ENCODE measurements at places on chromosomes 11 and 22.
A peak's percentile ranks its signal among the peaks of the same experiment; 100 is the strongest.

DNA sequence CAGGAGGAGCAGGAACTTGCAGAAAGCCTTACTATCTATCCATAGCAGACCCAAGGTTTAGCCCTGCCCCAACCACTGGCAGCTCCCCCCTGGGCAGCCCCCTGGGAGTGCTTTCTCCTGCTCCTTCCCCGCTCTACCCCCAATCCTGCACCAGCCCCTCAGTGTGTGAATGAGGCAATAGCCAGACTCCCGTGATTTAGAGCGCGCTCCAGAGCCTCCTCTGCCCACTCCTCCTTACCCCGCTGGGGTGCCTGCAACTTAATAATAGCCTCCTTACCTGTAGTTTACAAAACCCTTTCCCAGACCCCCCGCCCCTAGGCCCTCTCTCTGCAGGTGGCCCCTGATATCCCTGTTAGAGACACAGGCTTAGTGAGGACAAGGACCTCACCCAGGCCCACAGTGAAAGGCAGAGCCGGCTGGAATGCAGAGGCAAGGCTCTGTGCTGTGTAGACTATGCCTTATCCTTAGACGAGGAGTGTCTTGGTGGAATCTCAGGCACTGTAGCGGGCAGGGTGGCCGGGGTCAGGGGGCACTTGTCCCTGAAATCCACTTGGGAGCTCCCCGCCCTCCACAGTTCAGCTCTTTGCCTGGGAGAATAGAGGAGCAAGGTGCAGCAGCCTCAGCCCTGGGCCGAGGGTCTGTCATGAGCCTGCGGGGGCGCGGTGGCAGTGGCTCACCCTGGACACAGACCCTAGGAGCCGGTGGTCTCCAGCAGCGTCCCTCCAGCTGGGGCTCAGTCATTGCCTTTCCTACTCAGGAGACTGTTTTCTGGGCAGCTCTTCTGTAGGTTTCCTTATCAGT, 4.3 kb upstream of the CARNS1 start:
- peaks cover 25% of the 10 kb centered on the region for H3K36me3 ChIP-seq
- H3K27me3 ChIP-seq = no peaks in the 10 kb centered on the region
- DNase-seq = no peak
- peak overlapping the region; percentile 7 for H3K4me3 ChIP-seq
- peak overlapping the region; percentile 92 for H3K27ac ChIP-seq

DNA sequence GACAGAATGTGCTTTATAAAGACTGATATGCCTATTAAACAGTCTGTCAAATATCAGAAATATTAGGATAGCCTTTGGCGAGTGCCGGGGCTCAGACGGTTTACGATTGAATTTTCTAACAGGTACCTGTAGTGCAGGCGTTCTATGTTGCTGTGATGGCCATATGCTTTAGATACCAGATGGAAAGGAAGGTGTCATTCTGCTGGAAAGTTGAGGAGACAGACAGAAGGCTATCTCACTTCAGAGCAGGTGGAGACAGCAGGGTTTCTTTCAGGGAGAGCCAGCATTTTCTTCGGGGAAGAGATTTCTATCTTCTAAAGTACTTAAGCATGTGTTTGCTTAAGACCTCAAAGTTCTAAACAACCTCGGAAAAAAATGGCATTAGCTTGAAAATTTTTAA, 415.4 kb downstream of the NTM start:
- no peak for DNase-seq
- H3K4me1 ChIP-seq = no peaks in the 10 kb centered on the region
- H3K27ac ChIP-seq = no peak overlapping the region

DNA sequence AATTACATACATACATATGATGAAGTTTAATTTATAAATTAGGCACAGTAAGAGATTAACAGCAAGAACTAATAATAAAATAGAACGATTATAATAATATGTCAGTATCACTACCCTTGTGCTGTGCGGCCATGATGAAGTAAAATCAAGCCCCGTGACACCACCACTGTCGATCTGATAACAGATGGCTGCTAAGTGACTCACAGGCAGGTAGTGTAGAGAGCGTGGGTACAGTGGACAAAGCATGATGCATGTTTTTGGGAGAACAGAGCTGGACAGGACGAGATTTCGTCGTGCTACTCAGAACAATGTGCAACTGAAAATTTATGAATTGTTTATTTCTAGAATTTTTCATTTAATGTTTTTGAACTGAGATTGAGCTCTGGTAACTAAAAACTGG, 108.4 kb upstream of the TIMP3 start:
- H3K27me3 ChIP-seq = peaks cover 15% of the 10 kb centered on the region
- H3K36me3 ChIP-seq = no peaks in the 10 kb centered on the region
- no peak overlapping the region for H3K27ac ChIP-seq
- DNase-seq = no peak
- no peaks in the 10 kb centered on the region for H3K4me1 ChIP-seq
- H3K4me3 ChIP-seq = no peak overlapping the region

- no peaks in the 10 kb centered on the region for H3K27me3 ChIP-seq
- H3K4me1 ChIP-seq = peaks cover 86% of the 10 kb centered on the region
- H3K4me3 ChIP-seq = peak overlapping the region; percentile 11
- no peak overlapping the region for H3K27ac ChIP-seq
Observed at GRCh38 chr11:102467853-102468580, 15.5 kb upstream of the TMEM123 start.

DNA sequence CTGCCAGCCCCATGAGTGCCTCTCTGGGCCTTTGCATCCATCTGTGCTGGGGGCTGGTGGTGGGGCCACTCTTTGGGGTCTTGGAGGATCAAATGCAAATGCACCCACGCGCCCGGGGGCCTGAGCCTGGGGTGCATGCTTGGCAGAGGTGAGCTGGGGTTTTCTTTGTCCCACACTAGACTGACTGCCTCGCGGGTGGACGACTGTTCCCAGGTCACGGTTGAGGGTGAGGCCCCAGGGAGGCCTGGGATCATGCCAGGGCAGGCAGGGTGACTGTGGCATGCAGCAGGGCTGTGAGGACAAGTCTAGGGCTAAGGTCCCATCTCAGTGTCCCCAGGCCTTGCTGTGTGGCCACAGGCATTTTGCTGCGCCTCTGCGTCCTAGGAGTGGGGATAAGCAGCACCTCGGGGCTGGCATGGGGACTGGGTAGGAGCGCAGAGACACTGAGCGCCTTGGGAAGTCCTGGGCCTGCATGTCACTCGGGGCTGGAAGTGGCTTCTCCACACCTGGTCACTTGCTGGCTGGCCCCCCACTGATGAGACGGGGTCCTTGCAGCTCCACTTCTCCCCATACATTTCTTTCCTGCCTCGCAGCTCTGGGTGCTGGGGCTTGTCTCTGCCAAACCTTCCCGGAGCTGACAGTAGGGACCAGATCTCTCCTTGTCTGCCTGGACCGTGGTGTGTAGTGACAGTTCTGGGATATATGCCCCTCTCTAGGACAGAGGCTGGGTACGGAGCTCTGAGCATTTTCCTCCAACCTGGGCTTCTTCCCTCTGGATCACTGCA, 133.1 kb downstream of the CTTN start:
- no peaks in the 10 kb centered on the region for H3K36me3 ChIP-seq
- H3K27ac ChIP-seq = no peak overlapping the region
- DNase-seq = no peak
- H3K4me1 ChIP-seq = no peaks in the 10 kb centered on the region
- H3K27me3 ChIP-seq = no peaks in the 10 kb centered on the region
- H3K4me3 ChIP-seq = no peak overlapping the region

DNA sequence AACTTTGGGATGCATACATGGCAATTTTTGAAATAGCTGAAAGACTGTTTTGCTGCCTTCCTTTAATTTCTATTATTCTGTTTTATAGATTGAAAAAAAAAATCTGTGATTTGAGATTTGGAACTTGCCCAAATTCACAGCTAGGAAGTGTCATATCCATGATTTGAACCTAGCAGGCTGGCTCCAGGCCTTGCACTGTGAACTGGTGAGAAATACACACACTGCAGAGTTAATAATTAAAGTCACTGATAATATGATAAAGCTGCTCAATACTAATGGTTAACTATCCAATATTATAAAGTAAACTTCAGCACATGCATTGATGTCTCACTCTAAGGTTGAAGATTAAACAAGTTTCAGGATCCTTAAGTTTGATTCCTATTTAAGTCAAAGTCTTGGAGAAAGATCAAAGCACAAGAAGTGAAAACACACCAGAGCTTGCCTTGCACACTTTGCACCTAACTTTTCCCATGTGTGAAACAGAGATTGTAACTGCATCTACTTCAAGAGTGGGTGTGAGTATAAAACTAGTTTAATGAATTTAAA, 150.6 kb upstream of the CCDC179 start:
- no peaks in the 10 kb centered on the region for H3K4me1 ChIP-seq
- H3K27ac ChIP-seq = no peak overlapping the region
- no peak for DNase-seq
- H3K36me3 ChIP-seq = peaks cover 3% of the 10 kb centered on the region
- no peak overlapping the region for H3K4me3 ChIP-seq

DNA sequence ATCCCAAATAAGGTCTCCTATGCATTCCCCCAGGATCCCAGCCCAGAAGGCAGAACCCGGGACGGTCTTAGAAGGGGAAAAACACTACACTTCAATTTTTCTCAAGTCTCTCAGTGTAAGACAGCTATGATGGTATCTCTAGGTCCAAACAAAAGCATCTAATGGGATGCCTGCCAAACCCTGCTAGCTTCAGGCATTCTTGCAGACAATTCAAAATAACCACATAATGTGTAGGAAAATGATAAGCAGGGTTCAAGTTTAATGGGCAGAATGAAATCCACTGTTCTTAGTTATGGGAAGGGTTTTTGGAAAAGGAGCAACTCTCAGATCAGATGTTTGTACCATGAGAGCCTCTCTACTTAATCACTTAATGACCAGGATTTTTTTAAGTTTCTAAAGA, 119.8 kb upstream of the ANO1 start:
- no peak for DNase-seq
- H3K4me1 ChIP-seq = no peaks in the 10 kb centered on the region
- no peak overlapping the region for H3K4me3 ChIP-seq
- H3K27ac ChIP-seq = no peak overlapping the region
- H3K36me3 ChIP-seq = no peaks in the 10 kb centered on the region

- DNase-seq = no peak
- peaks cover 34% of the 10 kb centered on the region for H3K4me1 ChIP-seq
- peaks cover 8% of the 10 kb centered on the region for H3K36me3 ChIP-seq
- H3K4me3 ChIP-seq = peak overlapping the region; percentile 8
Observed at GRCh38 chr11:67260406-67260805, 5.9 kb upstream of the GRK2 start.

GRCh38 chr22:34534101-34534500, 531.9 kb upstream of the ISX start:
- DNase-seq = no peak
- H3K4me1 ChIP-seq = no peaks in the 10 kb centered on the region
- H3K27me3 ChIP-seq = peaks cover 3% of the 10 kb centered on the region
- H3K27ac ChIP-seq = no peak overlapping the region

- H3K4me1 ChIP-seq = peaks cover 40% of the 10 kb centered on the region
- no peak overlapping the region for H3K27ac ChIP-seq
- H3K27me3 ChIP-seq = no peaks in the 10 kb centered on the region
- DNase-seq = no peak
- H3K4me3 ChIP-seq = no peak overlapping the region
Observed at GRCh38 chr11:122706291-122707088, 51.0 kb downstream of the UBASH3B start.

DNA sequence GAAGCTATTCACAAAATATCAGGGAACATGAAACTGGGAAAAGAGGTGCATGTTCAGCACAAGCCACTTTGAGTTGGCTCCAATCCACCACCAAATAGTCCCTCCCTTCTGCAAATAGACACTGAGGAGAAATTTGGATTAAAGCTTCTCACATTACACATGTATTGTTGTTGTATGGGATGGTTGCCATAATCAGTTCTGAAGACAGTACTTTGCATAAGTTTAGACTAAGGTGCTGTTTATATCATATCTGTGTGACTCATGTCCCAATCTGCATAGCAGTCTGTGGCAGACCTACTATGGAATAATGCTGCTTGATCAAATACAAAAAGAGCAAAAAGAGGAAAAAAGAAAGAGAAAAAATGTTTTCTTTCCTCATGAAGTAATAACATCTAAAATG, 376.7 kb upstream of the DDI1 start:
- H3K36me3 ChIP-seq = no peaks in the 10 kb centered on the region
- H3K27ac ChIP-seq = no peak overlapping the region
- no peaks in the 10 kb centered on the region for H3K27me3 ChIP-seq
- no peaks in the 10 kb centered on the region for H3K4me1 ChIP-seq
- no peak for DNase-seq
- H3K4me3 ChIP-seq = no peak overlapping the region

DNA sequence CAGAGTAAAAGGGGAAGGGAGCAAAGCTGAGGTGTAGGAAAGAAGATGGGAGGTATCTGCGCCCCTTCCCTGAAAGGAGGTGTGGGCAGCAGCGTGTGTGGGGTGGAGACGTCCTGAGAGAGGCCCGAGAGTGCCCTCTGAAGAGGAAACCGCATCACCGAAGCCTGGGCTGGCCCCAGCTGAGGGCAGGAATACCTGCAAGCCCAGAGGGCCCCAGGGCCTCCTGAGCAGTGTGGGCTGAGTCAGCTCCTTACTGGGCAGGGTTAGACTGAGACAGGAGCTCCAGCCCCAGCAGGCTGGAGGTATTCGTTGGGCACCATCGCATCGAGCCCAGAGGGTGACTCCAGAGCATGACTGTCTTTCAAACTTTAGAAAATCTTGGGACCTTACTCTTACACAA, 534.0 kb upstream of the B3GAT1 start:
- H3K4me3 ChIP-seq = no peak overlapping the region
- peaks cover 18% of the 10 kb centered on the region for H3K27me3 ChIP-seq
- no peaks in the 10 kb centered on the region for H3K4me1 ChIP-seq
- no peak for DNase-seq
- H3K27ac ChIP-seq = no peak overlapping the region
- no peaks in the 10 kb centered on the region for H3K36me3 ChIP-seq

DNA sequence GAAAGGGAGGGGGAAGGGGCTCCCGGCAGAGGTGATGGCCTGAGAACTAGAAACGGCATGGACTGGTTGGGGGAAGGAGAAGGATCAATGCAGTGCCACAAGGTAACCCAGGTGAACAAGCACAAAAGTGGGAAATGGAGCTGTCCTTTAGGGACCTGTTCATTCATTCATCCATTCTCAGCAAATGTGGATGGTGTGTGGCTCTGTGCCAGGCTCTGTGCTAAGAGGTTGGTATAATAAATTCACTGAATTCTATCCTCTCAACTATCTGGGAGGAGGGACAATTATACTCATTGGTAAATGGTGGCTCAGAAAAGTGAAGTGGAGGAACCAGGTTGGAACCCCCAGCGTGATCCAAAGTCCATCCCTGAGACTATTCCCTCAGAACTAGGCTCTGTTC, 18.6 kb upstream of the ARAP1 start:
- no peak overlapping the region for H3K4me3 ChIP-seq
- H3K36me3 ChIP-seq = no peaks in the 10 kb centered on the region
- H3K27ac ChIP-seq = no peak overlapping the region
- H3K27me3 ChIP-seq = no peaks in the 10 kb centered on the region
- DNase-seq = no peak
- H3K4me1 ChIP-seq = peaks cover 2% of the 10 kb centered on the region

DNA sequence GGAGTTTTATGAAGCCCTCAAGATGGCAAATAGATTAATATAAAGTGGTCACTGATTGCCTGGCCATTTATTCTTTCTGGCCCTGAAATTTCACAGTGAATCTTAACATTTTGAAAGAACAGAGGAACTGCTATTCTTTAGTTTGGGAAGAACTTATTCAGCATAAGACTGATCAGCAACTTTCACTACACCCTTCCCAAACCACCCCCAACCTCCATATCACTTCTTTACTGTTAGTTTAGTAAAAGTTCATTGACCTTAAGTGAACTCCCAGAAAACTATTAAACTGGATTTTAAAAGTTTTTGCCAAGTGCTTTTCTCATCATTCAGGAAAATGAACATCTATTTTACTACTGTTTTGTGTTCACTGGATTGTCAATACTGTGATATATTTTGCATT, 77.4 kb downstream of the NARS2 start:
- no peak overlapping the region for H3K27ac ChIP-seq
- peaks cover 4% of the 10 kb centered on the region for H3K4me1 ChIP-seq
- no peak overlapping the region for H3K4me3 ChIP-seq
- DNase-seq = no peak
